ENCODE measurements at places on chromosomes 2 and 18. TPM values are rescaled to one million over a fixed set of nuclear protein-coding genes. Genes with fewer than 3 reads are reported as not detected.

GRCh38 chr18:3720818-3721545, 271.0 kb downstream of the TGIF1 start:
- DNase-seq: no peak

GRCh38 chr2:196987649-196988364, 61.3 kb upstream of the PGAP1 start:
- DNase-seq: no peak

VWC2L gene
- not detected for total RNA-seq

DNA sequence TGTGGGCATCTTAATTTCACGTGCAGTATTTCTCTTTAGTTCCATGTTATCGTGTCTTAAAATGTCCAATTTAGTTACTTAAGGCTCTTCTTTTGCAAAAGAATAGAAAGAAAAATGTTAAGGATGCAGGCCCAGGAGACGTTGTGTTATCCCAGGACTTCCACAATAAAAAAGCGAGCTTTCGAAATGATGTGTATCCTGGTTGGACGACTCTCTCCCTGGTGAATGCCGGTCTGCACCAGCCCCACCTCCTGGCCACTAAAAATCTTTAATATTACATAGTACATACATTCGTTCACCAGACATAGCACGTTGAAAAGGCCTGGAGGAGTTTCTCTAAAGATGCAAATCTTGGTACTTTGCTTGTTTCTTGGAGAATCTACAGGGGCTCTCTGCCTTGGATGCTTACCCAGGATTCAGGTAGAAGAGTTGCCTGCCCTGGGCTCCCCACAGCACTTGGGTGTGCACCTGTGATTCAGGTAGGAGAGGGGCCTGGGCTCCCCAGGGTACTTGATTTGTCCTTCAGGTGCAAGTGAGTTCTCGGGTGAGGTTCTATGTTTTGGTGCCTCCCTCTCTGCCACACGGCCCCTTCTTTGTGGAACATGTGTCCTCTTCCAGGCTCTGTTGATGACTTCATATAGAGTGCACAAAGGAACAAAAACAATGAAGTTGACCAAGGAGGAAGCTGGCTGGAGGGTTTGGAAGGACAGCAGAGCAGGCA, 26.6 kb downstream of the TWIST2 start:
- DNase-seq: no peak

NYAP2 gene
- not detected for total RNA-seq

- no peak for DNase-seq
These were observed 137.5 kb upstream of the RNF152 start for GRCh38 chr18:62030091-62030985.

GRCh38 chr2:162232671-162233070, 10.6 kb downstream of the FAP start:
- no peak for DNase-seq

DNA sequence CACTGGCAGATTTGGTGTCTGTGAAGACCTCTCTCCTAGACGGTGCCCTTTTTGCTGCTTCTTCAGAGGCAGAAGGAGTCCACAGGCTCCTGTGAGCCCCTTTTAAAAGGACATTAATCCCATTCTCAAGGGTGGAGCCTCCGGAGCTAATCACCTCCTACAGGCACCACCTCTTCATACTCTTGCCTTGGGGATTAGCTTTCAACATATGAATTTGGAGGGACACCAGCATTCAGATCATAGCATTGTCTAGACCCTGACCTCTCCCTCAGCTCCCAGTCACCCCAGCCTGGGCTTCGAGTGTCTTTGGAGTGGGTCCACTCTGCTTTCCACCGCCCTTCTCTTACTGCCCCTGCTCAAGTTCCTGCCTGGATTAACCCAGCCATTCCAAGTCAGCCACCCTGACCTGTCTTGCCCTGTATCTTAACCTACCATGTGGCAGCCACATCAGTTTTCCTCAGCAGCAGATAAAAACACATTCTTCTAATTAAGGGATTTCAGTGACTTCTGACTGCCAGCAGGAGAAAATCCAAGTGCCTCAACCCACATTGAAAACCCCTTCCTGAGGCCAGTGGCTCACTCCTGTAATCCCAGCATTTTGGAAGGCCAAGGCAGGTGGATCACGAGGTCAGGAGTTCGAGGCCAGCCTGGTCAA, 6.1 kb upstream of the NCL start:
- no peak for DNase-seq

- DNase-seq: no peak
These were observed 79.1 kb downstream of the MCFD2 start for GRCh38 chr2:46836295-46837111.

DNA sequence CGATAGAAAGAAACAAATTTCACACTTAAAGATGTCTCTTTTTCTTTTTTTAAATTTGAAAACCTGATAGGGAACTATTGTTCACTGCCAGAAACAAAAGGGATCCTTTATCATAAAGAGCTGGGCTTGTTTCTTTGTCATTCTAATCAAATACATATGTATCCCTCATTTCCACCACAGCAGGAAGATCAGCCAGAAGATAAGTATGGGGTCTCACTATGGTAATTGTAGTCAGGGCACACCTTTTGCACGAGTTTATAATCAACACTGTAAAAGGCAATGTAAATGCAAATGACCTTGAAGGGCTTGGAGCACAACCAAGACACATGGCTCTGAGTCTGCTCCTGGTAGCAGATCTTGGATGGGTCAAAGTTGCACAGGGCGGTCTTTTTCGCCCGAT, 109.5 kb downstream of the NXPH2 start:
- DNase-seq: no peak

- DNase-seq: no peak
These were observed 8.5 kb downstream of the CIB4 start for GRCh38 chr2:26632624-26633185.

DNA sequence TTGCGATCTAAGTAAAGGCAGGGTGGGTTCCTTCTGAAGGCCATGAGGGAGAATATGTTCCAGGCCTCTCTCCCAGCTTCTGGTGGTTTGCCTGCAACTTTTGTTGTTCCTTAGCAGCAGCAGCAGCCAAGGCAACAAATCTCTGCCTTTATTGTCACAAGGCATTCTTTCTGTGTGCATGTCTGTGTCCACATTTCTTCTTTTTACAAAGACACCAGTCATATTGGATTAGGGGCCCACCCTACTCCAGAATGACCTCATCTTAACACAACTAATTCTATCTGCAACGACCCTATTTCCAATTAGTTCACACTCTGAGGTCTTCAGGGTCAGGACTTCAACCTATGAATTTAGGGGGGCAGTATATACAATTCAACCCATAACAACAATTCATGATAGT, 587.5 kb downstream of the XIRP2 start:
- no peak for DNase-seq

GRCh38 chr2:8580316-8581233, 101.3 kb upstream of the ID2 start:
- DNase-seq: no peak

DNA sequence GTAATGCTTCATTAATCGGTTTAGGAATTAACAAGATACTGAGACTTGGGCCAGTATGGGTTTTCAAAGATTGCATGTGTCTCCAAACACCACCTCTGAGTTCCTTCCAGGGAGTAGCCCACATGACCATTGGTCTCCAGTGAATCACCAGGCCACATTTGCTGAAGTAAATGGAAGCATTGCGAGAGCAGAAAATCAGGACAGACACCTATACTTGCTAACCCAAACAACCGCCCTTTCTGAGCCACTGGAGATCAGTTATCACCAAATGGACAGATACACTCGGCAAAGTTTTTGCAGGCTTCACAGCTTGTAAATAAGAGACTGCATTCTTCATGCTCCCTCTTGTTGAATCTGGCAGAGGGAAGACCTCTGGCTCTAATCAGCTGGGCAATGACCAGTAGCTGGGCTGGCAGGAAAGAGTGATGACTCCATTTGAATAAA, 40.9 kb downstream of the GATA6 start:
- no peak for DNase-seq

TRIM43 gene
- total RNA-seq: not detected

GRCh38 chr18:37430357-37431076, 135.1 kb downstream of the CELF4 start:
- DNase-seq: no peak

- no peak for DNase-seq
These were observed 42.9 kb downstream of the CABLES1 start for GRCh38 chr18:23178201-23178600.

DNA sequence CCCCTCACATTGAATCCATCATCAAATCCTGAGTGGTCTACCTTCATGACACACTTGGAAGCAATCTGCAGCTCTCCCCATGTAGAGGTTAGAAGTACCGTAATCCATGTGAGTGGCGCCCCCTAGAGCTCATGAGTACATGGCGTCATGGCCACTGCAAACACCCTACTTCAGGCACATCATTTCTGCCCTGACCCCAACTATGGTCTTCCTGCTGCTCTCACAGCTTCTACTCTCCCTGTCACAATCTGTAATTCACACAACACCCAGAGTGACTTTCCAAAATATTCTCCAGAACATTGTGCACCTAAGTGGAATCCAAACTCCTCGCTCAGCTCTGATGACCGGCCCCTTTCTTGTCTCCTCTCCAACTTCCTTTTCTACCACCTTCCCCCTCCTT, 141.9 kb downstream of the ANKRD44 start:
- DNase-seq: peak; percentile 53

DNA sequence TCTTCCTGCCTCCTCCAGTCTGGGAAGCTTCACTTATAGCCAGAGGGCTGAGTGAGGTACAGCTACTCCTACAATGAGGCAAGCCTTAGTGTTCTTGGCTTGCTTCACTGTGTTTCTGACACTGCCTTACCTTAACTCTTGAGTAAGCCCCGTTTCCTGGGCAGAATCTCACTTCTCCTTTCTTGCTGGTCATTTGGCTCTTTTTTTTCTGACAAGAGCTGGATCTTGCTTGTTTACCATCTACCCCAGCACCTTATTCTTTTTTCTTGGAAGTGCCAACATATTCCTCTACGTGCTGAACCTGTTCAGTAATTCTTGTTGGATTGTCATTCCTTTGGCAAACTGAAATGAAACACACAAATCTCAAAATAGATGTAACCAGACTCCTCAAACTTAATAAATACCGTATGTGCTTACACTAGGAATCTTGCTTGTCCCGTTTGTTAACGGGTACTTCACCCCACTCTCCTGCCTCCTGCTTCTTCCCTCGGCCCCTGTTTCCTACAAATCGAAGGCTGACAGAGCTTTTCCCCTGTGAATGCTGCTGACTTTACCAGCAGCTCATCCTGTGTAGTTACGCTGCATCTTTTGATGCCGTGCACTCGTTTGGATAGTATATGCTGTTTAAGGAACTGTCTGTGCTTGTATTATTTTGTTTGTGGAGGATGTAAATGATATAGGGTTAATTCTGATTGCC, 132.2 kb downstream of the FMNL2 start:
- no peak for DNase-seq

DNA sequence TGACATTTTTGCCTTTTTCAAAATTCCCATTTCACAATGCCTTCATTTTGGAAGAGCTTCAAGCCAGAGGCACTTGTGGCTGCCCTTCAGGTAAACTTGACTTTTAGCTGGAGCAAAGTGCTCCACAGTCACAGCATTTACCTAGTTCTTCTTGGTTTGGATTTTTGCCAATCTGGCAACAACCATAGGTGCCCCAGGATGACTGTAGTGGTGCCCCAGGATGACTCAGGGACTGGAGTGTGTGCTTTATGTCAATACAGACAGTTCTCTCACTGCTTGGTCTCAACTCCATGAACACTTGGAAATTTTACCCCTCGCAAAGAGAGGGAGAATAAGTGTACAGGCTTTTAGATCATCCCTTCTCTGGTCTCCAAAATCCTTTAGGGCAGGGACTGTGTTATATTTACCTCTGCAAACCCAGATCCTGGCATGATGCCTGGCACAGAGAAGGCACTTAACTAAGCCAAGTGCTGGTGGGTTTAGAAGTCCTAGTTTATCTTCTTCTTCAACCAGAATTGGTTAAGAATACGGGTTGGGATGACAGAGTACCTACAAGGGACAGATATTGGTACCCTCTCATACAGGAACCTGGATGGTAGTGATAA, 15.3 kb upstream of the PTPN4 start:
- DNase-seq: peak; percentile 35

DNA sequence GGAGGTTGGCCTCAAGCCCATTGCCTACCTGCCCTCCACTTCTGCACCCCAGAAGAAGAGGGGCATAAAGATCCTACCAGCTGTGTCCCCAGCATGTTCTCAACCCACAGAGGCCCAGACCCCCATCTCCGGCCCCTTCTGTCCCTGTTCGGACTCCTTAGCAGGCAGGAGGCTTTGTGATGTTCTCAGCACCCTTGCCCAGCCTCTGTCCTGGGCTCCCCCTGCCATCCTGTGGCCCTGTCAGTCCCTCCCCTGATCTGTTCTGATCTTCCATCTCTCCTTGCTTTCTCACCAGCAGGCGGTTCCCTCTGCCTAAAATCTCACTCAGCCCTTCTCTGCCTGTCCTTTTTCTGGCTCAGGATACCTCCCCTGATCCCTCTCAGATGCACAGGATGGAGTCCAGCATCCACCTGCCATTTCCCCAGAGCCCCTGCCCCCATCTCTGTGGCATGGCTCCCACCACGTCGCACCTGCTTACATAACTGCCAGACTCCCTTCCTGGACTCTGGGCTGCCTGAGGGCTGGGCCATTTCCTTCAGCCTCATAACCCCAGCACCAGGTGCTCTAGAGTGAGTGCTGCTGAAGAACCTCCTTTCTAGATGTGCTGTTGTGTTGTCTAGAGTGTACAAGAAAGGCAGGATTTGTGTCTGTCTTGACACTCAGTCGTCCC, 134.0 kb downstream of the CTIF start:
- no peak for DNase-seq

ASPRV1 gene
- total RNA-seq: 0.84 TPM

DNA sequence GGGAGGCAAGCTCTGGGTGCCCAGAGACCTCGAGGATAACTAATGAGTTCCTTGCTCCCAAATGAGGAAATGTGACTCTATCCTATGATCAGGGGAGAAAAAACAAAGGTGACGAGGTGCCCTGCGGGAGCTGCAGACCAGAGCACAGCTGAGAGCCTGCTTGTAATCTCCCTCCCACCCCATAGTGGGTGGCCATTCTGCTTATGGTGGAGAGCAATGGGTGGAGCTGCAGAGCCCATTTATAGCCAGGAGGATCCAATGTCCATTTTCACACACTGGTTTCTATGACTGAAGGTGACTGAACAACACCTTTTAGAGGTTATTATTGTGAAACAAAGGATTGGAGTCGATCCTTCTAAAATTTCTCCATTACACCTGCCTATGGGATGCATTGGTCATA, 153.3 kb downstream of the COL6A3 start:
- no peak for DNase-seq

KCNE4 gene
- 3.0 TPM for total RNA-seq

GRCh38 chr2:217695033-217695520, 307.7 kb downstream of the TNS1 start:
- DNase-seq: no peak

C2orf78 gene
- total RNA-seq: not detected

DNA sequence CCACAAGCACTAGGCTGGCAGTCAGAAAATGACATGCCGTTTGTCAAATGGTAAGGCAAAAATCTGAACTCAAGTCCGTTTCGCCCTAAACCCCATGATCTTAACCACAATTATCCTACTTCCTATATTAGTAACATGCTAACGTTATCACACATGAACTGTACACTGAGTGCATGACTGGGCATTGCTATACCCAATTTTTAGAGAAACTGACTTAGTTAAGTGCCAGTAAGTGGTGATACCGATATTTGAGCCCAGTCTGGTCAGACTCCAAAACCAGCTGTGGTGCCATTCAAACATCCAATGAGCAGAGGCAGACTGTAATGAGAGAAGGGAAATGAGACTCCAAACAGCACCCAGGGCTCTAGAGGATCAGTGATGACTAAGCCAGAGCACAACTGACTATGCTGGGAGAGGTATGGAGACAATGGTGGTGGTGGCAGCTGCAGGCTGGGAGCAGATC, 311.7 kb upstream of the PKDCC start:
- no peak for DNase-seq

BARD1 gene
- 11.0 TPM for total RNA-seq
